Foreskin keratinocyte (primary cell): ENCODE measurements at places on chromosomes 4 and X.

DNA sequence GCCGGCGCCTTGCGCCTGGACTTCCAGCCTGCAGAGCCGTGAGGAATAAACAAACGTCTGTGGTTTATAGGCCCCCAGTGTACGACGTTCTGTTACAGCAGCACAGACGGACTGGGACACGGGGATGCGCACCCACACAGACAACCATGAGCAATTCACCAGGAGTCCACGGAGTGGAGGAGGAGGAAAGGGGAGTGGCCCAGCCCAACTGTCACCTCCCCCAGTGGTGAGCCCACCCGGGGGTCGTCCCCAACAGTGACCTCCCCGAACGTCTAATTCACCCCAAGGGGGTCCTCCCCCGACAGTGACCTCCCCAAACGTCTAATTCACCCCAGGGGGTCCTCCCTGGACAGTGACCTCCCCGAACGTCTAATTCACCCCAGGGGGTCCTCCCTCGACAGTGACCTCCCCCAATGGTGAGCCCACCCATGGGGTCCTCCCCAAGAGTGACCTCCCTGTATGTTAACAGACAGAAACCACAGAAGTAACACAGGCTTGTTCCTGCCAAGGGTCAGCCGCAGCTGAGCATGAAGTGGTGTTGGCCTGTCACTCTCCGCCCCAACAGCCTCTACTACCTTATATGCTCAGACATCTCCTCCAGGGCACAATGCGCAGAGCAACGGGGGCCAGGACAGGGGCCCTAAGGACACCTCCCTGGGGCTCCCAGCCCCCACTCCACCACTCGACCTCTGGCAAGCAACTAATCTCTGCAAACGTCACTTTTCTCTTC lies 6.2 kb downstream of the GAK start:
- no peak for DNase-seq

DNA sequence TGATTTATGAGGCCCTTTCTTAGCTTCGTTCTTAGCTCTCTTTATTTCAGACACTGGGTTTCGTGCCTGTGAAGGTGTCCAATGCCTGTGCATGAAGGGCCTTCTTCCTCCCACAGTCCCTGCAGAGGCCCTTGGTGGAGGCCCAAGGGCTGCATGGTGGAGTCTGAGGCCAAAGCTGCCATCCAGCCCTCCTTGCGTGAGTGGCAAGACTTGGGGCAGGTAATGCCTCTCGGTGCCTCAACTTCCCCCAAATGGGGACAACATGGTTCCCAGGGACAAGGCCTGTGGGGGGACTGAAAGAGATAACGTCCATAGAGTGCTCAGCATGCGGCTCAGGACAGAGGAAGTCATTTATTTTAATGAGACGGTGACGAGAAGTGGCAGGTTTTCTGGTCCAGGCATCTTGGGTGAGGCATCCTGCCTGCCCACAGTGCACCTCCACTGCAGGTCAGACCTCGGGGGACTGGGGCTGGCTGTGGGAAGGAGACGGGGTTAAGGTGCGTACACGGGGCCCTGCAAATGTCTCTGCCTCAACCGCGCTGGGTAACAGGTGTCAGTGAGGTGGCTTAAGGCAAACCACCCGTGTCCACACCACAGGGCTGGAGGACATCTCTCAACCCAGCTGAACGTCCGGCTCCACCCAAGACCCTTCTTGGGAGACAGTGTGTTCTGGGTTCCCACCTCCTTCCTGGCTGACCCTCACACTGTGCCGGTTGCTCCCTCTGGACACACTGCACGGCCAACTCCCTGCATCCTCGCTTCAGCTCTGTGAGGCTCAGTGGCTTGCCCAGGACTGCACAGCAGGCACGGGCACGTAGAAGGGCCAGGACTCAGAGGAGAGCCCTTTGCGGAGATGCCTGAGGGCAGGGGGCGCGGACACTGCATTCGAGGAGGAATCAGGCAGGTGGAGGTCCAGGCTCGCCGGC lies 50.5 kb downstream of the PSAPL1 start:
- DNase-seq = no peak

GRCh38 chrX:10001496-10001895 lies 34.3 kb downstream of the CLDN34 start:
- no peak for DNase-seq

DNA sequence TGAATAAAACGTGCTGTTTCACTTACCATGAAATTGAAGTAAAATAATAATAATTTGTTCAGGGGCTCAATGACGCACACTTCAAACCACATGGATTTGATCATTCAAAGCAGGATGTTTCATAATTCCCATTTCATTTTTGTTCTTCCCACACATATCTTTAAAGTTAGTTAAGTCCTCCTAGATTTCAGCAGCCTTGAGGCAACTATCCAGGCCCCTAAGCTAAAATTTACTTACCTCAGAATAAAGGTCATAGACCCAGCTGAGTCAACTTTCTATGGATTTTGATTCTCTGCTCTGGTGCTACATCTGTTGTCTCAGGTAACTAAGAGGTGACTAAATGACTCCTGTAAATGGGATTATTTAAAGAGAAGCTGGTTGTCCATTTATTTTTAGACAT lies 25.0 kb downstream of the GPR174 start:
- DNase-seq = no peak

DNA sequence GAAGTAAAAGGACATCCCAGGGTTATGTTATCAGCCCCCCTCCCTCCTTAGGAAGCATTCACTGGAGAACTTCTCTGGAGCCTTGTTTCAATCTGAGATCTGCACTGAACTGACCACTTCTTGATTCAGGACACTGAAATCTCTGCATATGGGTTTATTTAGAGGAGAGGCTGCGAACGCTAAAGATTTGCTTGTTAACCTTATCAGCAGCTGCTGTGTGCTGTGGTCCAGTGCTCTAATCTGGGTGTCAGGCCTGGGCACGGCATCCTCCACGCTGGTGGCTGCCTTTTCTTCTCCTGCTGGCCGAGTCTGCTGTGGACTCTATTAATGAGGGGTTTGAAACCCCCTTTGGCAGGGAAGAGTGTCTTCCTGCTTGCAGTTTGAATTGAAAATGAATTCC lies 1094.7 kb upstream of the TENM3 start:
- DNase-seq = no peak

DNA sequence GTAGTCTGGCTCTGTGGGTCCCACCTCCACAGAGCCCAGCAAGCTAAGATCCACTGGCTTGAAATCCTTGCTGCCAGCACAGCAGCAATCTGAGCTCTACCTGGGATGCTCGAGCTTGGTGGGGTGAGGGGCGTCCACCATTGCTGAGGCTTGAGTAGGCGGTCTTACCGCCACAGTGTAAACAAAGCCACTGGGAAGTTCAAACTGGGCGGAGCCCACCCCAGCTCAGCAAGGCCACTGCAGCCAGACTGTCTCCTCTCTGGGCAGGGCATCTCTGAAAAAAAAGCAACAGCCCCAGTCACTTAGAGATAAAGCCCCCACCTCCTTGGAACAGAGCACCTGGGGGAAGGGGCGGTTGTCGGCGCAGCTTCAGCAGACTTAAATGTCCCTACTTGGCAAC lies 243.2 kb upstream of the POF1B start:
- DNase-seq = no peak

- DNase-seq = no peak
These were observed 86.3 kb upstream of the MAML3 start for GRCh38 chr4:140240237-140240636.

DNA sequence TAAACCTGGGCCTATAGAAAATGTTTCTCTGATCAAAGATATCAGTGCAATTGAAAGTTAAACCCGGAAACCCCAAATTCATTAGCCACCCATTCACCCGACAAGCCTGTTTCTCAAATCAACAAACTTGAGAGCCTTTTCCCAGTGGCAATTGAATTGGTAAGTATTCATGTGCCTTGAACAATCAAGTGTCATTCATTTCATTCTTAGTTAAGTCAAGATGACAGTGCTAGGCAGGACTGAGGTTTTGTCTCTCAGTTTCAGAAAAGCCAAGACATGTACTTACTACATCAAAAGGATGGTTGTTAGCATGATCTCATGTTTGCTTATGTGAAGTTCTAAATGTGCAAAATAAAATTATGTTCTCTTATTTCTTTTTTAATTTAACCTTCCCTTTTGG lies 32.3 kb downstream of the CC2D2A start:
- no peak for DNase-seq

GRCh38 chr4:169293343-169294176 lies 22.8 kb upstream of the SH3RF1 start:
- no peak for DNase-seq

- DNase-seq = no peak
These were observed 61.6 kb upstream of the SPP1 start for GRCh38 chr4:87913896-87914295.

GRCh38 chr4:153521999-153522801 lies 56.0 kb downstream of the TMEM131L start:
- DNase-seq = no peak
